ENCODE measurements at places on chromosomes 5 and 9.

- no peak for DNase-seq
These were observed 611.8 kb downstream of the BNC2 start for GRCh38 chr9:16258708-16259107.

DNA sequence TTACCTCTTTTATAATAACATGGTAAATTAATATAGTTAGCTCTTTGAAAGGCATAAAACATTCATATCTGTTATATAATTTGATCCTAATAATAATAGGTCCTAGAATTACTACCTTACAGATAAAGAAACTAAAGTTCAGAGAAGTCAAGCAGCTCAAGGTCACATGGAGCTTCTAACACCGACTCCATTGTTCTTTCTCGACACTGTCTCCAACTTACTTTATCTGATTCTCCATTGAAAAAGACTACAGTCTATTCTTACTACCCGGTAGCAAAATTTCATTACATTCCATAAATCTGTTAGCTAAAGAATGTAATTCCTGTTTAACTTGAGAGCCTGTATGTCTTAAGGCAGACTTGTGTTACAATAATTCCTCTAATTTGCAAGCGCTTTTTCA is 96.3 kb upstream of the TMEM161B start:
- no peak for DNase-seq

GRCh38 chr5:62496876-62497275 is 81.7 kb upstream of the LRRC70 start:
- DNase-seq = no peak

DNA sequence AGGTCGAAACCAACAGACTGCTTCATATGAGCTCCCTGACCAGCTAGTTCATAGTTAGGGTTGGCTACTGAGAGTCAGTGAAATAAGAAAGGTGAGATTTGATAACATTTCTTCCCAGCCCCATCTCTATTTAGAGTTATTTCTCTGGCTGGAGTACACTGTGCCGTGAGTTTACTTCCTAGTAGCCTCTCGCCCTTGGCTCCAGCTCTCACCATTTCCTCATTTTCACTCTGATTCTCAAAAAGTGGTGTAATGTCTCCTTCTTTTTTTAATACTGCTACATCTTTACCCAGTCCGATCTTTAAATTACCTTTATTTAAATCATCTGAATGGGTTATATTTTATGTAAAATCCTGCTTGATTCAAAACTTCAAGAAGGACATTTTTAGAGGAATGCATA is 100.4 kb upstream of the FAM174A start:
- no peak for DNase-seq

DNA sequence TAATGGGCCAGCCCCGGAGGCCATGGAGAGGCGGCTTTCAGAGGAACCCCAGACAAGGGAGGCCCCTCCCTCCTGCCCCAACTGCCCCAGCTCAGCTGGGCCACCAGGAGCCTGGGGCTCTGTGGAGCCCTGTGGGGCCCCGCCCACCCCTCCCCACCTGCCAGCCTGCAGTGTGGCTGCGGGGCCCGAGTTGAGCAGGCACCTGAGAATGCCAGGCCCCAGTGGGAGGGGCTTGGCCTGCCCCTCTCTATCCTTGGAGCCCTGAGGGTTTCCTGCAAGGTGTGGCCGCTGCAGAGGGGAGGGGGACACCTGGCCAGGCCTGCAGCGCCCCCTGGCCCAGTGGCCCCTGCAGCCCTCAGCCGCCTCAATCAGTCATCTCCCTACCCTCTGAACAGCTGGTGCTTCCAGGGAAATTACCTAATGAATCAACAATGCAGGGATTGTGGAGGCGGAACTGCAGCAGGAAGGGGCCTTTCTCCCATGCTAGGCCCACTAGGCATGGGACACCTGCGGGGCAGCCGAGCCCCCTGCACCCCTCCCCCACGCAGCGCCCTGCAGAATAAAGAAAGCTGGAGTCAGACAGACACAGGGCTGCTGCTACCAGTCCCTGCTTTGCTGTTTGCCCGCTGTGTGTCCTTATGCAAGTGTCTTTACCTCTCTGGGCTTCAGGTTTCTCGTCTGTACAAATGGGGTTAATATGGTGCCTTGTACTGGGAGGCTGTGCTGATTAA is 48.0 kb downstream of the LMX1B start:
- no peak for DNase-seq

DNA sequence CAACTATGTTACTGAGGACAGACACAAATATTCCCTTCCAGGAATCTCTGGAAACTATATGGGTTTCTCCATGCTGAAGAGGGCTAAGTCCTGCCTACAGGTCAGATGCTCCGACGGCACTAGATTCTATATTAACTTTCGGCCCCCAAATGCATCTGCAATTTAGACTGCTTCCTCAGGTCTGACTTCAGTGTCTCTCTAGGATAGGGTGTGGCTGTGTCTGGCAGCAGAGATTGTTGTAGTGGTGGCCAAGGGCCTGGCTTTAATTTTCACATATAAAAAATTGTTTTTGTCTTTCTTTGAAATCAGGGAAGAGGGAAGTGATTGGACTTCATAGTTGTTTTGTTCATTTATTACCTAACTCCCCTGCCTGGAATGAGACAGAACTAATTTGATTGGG is 101.8 kb downstream of the PJA2 start:
- no peak for DNase-seq

GRCh38 chr5:1386274-1386717 is 41.4 kb upstream of the CLPTM1L start:
- peak; percentile 34 for DNase-seq

Measured in stimulated activated CD4-positive, alpha-beta T cell treated with anti-CD3 and anti-CD28 coated beads, Interleukin-1b, Interleukin-23, amount 100 ng/mL, for 1 hour (primary cell).